ENCODE measurements at places on chromosomes 7 and 10.

DNA sequence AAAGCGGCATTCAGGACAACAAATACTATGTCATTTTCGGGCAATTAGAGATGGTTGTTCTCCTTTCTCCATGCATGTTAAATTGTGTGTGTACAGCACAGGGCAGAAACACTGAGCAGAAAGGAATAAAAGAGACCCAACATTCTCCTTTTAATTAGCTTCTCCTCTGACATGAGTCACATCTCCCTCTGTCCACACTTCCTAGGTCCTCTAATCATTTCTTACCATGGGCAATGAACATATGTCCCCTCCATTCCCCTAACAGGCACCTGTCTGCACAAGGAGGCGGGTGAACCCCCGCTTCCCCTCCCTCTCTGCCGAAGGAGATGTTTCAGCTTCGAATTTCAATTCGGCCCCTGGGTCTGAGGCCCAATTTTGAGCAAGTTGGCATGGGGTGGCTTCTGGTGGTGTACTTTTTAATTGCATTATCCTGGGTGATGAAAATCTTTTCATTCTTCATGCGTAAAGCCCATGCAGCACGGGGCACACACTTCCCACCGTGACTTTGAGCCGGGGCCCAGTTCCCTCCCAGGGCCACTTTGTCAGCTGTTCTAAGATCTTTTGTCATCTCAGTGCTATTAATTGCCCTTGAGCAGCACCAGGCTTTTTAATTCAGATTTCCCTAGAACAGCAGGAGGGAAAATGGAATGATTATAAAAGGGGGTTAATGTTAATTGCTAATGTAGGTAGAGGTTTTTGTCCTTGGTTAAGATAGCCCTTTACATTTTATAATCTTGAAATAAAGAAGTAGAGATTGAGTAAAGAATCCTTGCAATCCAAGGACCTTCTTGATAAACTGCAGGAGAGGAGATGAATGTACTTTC lies 219.5 kb upstream of the NRP1 start:
- no peak for DNase-seq

GRCh38 chr10:105291571-105291970 lies 650.5 kb downstream of the SORCS3 start:
- DNase-seq: no peak

- DNase-seq: no peak
These were observed 325.9 kb downstream of the TNS3 start for GRCh38 chr7:47256016-47256415.

- DNase-seq: no peak
These were observed 47.1 kb downstream of the HIBADH start for GRCh38 chr7:27615420-27616185.

- DNase-seq: no peak
These were observed 48.9 kb downstream of the DLG5 start for GRCh38 chr10:77877441-77878344.

DNA sequence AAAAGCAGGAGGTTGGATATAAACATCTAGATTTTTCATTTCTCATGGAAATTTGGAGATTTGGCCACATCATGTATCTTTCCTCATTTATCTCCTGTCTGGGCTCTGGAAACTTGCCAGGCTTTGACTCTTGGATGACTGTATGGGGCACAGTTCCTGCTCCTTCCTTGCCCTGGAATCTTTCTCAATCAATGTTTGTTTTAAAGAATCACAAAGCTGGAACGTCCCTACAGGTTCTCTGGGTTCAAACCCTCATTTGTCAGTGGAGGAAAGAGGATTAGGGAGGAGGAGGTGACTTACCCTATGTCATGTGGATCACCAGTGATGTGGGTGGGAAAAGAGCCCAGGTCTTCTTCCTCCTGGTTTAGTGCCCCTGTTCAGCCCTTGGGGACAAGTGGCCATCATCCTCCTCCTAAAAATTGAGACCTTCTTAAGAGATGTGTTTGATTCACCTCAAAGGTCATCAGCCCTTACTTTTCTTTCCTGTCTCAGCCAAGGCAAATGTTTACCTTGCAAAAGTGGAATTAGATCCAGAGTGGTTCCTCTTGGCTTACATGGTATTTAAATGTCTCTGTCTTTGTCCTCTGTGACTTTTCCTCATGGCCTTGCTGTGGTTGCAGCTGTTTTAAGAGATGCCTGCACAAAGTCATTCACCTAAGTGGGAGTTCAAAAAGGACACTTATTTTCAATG lies 38.8 kb upstream of the PDZD8 start:
- no peak for DNase-seq

DNA sequence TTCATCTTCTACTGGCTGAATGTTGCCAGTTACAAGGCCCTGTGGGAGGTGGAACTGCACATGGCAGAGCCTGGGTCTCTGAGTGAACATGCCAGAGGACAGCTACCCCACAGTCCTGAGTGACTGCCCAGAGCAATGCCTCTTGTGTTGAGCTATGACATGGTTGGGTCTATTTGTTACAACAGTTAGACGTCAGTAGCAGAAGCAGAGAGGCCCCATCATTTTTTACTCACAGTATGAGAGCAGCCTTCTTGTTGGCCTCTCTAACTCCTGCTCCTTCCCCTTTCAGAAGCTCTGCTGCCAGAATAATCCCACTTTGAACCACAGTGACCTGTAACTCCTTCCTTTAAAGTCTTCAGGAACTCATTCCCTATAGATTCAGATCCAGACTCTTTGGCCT lies 30.8 kb upstream of the NRP1 start:
- DNase-seq: no peak

- DNase-seq: no peak
These were observed 731.8 kb downstream of the PHTF2 start for GRCh38 chr7:78530351-78530750.

GRCh38 chr7:3949242-3949640 lies 648.2 kb downstream of the SDK1 start:
- DNase-seq: no peak

DNA sequence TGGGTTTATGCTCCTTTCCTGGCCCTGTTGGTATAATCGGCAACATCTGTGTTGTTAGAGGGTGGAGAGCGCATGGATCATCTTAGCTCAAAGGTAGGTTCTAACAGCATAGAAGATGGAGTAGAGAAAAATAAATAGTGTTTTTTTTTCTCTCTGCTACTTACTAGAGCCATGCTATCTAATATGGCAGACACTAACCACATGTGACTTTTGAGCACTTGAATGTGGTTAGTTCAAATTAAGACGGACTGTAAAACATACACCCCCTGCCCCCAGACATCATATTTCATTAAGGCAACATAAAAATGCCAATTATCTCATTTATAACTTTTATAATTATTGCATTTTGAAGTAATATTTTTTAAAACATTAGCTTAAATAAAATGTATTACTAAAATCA lies 525.1 kb downstream of the KIF20B start:
- no peak for DNase-seq

DNA sequence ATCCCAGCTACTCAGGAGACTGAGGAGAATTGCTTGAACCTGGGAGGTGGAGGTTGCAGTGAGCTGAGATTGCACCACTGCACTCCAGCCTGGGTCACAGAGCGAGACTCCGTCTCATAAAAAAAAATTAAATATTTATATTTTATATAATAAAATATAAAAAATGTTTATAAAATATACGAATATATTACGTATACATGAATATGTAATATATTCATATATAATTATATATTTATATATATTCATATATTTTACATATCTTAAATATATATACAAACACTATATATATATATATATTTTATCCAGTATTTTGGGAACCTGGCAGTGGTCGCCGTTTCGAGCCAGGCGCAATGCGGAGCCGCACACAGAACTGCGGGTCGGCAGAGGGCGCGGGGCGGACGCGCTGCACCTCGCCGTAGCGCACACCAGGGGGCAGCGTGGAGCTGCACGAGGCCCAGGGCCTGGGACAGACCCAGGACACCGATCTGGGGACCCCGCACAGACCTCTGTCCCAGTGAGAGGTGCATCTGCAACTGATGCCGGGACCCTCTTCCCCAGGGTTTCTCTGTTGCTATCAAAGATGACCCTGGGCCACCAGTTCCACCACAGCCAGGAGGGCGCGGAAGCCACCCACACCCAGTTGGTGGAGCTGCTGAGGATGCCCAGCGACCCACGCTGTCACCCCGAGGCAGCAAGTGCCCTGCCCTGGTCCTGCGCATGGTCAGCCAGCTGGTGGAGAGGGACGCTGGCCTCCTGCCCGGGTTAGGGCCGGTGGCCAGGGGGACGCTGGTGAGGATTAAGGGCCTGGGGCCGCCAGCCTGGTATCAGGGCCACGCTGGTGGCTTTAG lies 22.7 kb downstream of the AP5Z1 start:
- peak; percentile 54 for DNase-seq
